Stimulated activated CD4-positive, alpha-beta T cell treated with anti-CD3 and anti-CD28 coated beads, Interleukin-15, amount 100 ng/mL, for 1 hour (primary cell): ENCODE measurements at places on chromosomes 12 and 14.
A peak's percentile ranks its signal among the peaks of the same experiment; 100 is the strongest.

DNA sequence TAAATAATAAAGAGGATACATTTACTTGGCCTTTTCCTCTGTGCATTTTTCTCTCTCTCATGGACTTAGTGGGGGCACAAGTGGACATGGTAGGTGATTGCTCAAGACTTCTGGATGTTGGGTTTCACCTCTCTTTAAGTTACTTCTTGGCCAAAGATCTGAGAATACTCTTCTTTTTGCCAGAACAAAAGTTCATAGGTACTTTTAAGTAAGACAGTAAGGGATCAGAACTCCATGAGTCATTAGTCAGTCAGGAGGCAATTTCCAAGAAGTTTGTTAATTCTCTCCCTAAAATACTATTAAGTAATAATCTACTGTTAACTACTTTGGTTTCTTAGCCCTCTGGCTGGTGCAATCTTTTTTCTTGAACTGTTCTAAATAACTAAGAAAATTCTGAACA, 84.2 kb downstream of the GRIP1 start:
- no peak for DNase-seq

DNA sequence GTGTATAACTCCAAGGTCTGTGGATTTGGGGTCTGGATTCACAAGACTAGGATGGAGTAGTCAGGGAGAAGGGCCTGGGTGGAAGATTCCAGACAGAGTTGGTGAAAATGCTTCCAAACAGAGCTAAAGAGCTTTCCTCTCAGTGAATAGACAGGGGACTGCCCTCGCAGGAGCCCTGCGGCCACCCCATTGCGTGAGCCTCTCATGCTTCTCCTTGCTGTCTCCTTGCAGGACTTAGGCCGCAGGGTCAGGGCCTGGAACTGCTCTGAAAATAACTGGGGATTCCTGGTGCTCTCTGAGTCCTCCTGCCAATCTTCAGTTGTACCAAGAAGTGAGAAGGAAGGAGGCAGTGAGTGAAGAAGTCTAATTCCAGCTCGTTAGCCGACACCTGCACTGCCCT, 49.0 kb upstream of the KCNA1 start:
- no peak for DNase-seq

- DNase-seq = peak; percentile 70
These were observed at the start of gene PRKCH for GRCh38 chr14:61321385-61322010. PRKCH (plus strand) TSS chr14:61321579; CDS start chr14:61322102, 523 bp downstream.

GRCh38 chr14:31835049-31835448, 242.1 kb upstream of the ARHGAP5 start:
- DNase-seq = no peak

DNA sequence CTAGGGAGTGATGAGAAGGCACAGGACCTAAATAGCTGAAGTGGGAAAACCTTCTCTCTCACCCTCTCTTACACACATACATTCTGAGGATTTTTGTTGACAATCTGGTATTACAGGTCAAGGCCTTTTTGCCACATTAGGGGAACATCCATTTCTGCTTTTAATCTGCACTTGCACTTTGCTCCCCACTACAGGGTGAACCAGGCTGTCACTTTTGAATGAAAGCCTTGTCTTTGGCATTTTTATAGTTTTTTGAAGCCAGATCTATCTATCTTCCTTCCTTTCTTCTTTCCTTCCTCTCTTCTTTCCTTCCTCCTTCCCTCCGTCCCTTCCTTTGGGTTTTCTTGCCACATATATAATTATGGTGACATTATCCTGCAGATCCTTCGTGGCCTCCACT, 165.9 kb upstream of the OTX2 start:
- DNase-seq = no peak

DNA sequence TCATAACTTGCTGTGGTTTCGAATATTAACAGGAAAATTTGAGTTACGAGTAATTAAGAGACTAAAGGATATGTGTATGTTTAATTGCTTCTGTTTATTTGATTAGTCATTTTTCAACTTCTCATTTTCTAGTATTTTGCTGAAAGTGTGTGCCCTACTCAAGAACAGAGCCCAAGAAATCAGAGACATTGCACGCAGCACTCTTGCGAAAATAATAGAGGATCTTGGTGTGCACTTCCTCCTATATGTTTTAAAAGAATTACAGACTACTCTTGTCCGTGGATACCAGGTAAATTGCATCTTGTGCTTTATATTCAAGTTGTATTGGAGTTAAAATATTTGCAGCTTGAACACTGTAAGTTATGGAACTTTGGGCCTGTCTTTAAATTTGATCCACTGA, 50.8 kb downstream of the ARL1 start:
- DNase-seq = no peak

DNA sequence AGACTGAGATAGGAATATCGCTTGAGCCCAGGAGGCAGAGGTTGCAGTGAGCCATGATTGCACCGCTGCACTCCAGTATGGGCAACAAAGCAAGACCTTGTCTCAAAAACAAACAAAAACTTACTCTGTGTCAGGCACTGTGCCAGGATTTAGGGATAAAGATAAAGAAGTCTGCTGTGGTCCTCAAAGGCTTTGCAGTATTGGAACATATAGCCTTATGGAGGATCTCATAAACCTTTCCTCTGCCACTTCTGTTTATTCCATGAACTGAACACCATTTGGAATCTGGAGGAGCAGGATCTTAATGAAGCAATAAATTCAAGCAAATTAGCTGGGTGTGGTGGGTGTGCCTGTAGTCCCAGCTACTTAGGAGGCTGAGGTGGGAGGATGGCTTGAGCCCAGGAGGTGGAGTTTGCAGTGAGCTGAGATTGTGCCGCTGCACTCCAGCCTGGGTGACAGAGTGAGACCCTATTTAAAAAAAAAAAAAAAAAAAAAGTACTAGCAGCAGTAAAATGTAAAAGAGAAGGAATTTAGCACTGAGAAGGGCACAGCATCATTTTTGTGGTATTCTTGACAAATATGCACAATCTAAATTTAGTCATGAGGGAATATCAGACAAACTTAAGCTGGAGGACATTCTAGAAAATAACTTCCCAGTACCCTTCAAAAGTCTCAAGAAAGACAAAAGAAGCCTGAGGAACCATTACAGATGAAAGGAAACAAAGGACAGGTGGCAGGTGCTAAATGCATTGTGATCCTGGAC, 27.1 kb downstream of the BMAL2 start:
- DNase-seq = no peak

DNA sequence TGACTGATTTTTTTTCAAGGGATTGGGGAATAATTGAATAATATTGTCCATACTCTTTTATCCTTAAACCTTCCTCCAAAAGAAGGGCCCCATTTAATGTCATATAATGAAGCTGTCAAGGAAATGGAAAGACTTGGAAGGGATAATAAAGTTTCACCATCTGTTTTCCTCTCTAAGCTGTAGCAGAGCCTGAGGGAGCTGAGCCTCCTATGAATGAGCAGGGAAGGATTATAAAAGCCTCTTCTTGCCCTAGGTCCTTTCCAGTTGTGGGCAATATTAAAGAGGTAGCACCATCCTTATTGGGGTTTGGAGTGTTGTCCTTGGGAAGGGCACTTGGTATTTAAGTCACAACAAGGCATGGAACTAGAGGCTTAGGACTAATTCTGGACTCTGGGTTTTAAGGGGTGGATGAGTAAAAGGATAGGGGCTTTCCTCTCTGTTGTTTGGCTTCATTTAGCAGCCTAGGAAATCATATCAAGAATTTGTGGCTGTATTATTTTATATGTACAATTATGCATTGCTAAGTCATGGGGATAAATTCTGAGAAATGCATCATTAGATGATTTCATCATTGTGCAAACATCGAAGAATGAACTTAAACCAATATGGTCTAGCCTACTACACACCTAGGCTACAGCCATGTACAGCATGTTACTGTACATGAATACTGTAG, 408.5 kb upstream of the DCN start:
- DNase-seq = no peak

- no peak for DNase-seq
These were observed 261.7 kb upstream of the FOXN3 start for GRCh38 chr14:89678768-89679167.

DNA sequence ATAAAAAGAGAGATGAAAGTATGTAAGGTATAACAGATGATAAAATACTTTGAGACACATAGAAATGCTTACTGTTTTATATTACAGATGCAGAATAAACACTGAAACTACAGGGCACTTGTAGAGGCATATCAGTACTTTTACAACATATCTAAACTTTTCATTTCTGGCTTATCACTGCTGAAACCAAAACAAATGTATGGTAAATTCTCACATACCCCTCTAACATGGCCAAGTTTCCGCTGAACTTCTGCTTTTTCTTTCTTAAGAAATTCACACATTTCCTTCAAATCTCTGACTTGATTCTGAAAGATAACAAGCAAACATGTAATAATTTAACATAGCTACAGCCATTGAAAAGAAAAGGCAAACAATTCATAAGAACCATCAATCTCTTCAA, 33.3 kb upstream of the C12orf50 start:
- no peak for DNase-seq

- DNase-seq = peak; percentile 88
These were observed at the start of gene TROAP for GRCh38 chr12:49322708-49323523. TROAP (plus strand) TSS chr12:49323255; CDS start chr12:49323609, 354 bp downstream.

DNA sequence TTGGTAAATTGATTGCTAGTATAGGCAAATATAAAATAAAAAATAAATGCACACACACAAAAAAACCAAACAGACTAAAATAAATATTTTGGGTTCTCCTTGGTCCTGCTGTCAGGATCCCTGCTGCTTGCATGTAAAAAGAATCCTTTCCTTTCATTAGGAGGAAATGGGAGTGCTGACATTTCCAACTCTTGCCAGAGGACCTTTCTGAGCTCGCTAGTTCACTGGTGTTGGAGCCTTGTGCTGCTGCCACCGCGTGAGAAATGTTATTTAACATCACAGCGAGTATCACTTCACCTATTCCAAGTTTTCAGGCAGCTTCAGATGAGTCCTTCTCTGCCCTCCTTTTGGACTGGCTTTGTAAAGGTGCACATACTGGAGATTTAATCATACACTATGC, 358.9 kb downstream of the NPAS3 start:
- DNase-seq = no peak

DNA sequence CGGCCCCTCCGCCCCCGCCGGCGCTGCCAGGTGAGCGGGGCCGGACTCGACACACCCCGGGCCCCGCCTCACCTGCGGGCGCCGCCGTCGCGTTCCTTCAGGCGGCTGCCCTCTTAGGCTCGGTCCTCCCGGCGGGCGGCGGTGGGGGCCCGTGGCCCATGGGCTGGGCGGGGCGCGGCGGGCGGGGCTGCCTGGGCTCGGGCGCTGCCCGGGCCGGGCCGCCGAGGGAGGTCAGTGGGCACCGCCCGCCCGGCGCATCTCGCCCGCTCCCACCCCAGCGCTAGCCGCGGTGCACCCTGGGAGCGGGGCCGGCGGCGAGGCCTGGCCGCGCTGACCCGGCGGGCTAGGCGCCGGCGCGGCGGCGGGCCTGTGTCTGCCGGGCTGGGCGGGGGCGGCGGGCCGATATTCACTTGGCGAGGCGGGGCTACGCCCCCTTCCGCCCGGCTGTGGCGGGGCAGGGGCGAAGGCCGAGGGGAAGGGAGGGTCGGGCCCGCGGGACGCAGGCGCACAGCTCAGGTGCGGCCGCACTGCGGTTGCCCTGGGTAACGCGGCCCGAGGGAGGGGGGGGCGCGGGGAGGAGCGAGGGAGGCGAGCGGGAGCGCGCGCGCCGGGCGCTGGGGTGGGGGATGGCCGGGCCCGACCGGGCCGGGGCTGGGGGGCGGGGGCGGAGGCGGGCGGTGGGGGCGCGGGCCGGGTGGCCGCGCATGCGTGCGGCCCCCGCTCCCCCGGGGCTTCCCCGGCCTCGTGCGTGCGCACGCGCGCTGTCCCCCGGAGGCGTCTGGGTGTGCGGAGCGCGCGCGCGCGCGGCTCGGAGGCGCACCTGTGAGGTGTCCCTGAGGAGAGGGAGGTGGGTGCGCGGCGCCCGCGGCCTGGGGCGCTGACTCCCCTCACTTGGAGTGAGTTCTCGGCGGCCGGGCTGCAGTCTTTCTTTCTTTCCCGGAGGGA, at the start of the genes CCDC92 and ZNF664:
Gene CCDC92, minus strand, starts transcription at position 375 of the 945 bp plus-strand sequence. CDS start 28,526 bp downstream, outside the sequence.
Gene ZNF664, plus strand, starts transcription at position 759 of the 945 bp plus-strand sequence. CDS start 38,930 bp downstream, outside the sequence.
- DNase-seq = peak; percentile 93

- no peak for DNase-seq
These were observed 98.3 kb upstream of the ESRRB start for GRCh38 chr14:76277586-76278130.

GRCh38 chr12:40181490-40181889, 43.3 kb upstream of the LRRK2 start:
- no peak for DNase-seq

GRCh38 chr12:4241592-4241991, 32.0 kb upstream of the CCND2 start:
- DNase-seq = no peak

DNA sequence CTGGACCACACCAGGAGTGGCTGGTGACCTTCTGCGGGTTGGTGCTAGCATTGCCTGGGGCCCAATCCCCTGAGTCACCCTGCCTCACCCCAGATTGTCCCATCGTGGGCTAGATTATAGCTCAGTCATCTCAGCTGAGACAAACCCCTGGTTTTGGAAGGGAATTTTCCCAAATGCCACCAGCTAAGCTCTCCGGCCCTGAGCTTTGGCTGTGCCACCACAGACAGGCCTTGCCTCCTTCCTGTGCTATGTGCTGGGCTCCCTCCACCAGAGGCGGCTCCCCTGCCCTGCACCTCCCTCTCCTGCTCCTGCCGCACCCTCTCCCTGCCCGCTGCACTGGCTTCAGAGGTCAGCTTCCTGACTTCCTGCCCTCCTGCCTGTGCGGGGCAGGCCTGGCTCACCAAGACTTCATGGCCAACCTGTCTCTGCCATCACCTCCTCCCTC, 196.3 kb downstream of the TSPAN9 start:
- no peak for DNase-seq

DNA sequence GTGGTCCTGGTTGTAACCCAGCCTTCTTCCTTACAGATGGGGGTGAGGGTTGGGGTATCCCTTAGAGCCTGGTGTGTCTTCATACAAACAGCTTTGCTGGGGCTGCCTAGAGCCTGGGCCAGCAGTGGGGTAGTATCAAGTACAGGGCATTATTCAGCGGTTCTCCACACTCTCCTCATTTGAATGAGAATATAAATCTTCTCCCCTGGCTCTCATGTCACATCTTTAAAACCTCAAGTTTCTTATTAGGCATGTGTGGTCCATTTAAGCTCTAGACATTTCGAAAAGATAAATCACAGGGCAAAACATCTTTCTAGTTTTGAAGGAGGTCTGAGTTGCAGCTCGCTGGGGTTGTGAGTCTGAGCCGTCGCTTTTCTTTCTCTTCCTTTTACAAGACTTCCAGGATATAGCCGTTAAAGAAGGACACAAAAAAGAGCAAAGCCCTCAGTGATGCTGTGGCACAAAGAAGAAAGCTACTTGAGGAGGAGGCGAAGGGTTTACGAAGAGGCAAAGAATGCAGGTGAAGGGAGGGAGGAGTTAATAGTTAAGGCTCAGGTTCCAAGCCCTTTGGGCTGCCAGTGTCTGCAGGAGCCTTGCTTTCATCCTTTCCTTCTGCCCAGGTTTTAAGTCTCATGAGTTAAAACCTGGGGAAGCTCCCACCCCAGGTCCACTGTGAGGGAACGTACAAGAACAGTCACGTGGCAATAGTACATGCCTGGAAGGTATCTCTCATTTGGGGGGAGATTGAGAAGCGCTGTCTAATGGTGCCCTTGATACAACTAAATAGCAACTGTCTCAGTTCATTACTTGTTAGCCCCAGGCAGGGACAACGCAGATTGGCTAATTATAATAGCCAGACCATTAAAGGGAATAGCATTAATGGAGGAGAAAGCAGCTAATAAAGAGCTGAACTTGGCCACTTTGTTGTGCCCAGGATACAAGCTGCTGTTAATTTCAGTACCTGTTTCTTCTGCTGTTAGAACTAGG, 94.2 kb downstream of the ETV6 start:
- DNase-seq = no peak

DNA sequence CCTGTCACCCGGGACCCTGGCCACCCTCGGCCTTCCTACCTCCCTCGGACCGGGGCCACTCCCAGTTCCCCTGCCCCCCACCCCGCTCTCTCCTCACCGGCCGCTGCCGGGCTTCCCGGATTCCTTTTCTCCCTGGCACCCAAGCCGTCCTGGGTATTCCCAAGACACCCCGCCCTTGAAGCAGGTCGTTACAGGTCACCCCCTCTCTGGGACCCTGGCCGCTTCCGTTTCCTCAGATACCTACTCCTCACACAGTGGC, 493 bp downstream of the NUMB start:
- DNase-seq = no peak
